ENCODE measurements at places on chromosomes 5 and 9.

DNA sequence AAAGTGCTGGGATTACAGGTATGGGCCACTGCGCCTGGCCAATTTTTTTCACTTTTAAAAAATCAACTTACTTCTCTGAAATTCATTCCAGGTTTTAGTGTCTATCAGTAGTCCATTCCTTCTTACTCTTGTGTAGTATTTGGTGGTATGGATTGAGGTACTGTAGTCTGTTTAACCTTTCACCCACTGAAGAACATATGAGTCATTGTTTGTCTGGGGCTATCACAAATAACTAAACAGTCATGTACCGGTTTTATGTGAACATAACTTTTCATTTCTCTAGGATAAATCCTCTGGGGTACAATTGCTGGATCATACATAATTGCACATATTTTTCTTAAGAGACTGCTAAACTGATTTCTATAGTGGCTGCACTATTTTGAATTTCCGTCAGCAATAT, 1188.0 kb upstream of the CDH9 start:
- DNase-seq: no peak

GRCh38 chr5:83404182-83404716, 67.3 kb upstream of the VCAN start:
- DNase-seq: no peak

DNA sequence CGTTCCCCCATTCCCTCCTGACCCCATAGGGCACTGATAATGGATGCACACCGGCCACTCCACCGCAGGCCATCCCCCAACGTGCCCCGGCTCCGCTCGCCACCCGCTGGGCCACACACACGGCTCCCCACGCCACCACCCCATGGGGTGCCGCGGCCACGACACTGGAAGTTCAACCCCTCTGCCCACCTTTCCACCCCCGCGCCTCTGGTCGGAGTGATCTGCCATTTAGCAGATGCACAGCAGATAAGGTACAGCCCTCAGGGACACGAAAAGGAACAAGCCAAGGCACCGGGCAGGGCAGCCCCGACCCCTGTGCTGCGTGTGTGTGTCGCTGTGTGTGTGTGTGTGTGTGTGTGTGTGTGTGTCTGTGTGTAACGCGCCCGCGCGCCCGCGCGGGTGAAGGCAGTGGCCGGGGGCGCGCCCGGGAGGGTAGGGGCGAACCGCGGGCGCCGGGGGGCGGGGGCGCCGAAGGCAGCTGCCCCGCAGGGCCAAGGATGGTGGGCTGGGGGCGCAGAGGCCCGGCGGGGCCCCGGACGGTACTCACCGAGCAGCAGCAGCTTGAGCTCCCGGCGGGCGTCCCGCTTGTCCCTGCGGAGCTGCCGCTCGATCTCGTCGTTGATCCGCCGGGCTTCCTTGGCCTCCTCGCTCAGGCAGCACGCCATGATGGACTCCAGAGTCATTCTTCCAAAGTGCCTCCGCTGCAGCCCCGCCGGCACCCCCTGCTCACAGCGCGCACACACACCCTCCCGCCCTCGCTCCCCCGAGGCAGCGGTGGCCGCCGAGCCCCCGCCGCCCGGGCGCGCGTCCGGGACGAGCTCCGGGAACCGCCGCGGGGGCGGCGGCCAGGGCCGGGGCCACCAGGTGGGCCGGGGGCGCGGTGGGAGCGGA, 813 bp downstream of the GNAQ start:
- no peak for DNase-seq

GRCh38 chr5:54707841-54708240, 190.3 kb downstream of the SNX18 start:
- DNase-seq: no peak

DNA sequence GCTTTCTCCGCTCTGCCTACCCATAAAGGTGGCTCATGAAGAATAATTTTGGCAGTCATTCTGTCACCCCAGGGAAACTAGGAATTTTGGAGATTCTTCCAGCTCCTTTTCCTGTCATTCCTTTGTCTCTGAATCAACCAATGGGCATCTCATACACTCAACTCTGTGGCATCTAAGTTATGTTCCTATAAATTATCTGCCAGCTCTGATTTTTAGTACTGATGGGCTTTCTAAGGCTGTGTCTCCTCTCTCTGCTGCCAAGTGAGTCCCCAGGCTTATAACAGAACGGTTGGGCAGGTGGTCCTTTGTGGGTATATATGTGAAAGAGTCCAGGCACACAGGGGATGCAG, 226.8 kb downstream of the NMUR2 start:
- DNase-seq: no peak

DNA sequence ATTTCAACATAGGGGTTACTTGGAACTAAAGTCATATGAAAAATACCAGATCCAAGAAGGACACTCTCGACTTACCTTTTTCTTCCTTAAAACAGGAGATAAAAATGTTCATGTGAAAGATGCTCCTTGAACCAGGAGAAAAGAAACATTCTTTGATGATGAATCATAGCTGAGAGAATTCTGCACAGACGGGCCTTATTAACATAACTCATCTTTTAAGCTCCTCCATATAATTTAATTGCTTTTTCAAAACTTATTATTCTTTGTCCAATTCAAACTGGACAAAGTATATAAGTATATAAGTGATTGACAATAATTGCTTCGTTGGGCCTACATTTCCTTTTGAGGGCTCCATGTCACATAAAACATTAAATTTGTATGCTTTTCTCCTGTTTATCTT, 945.2 kb upstream of the C9orf72 start:
- no peak for DNase-seq

- DNase-seq: no peak
These were observed 66.6 kb downstream of the SH3TC2 start for GRCh38 chr5:148996270-148996669.

DNA sequence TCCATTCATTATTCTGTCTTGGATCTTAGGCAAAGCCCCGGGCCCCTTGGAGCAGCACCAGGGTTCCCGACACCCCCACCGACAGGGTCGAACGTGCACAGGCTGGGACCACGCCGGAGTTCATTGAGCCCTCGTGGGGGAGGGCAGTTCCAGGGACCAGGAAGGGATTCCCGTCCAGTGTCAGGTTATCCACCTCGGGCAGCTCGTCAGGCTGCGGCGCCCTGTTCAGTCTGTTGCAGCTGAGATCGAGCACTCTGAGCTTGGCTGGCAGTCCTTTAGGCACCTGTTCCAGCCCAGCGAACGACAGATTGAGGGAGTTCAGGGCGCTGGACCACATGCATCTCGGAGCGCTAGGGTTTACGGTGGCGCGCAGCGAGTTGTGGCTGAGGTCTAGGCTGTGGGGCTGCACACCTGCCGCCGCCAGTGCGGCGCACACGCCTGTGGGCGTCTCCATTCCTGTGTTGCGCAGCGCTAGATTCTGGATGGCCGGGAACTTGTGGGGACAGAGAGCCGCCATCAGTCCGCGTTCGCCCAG, 1.1 kb downstream of the CD14 start:
- no peak for DNase-seq

GRCh38 chr9:124040935-124041816, 29.6 kb downstream of the LHX2 start:
- no peak for DNase-seq

- no peak for DNase-seq
These were observed 68.3 kb downstream of the HMGCR start for GRCh38 chr5:75405296-75405695.

DNA sequence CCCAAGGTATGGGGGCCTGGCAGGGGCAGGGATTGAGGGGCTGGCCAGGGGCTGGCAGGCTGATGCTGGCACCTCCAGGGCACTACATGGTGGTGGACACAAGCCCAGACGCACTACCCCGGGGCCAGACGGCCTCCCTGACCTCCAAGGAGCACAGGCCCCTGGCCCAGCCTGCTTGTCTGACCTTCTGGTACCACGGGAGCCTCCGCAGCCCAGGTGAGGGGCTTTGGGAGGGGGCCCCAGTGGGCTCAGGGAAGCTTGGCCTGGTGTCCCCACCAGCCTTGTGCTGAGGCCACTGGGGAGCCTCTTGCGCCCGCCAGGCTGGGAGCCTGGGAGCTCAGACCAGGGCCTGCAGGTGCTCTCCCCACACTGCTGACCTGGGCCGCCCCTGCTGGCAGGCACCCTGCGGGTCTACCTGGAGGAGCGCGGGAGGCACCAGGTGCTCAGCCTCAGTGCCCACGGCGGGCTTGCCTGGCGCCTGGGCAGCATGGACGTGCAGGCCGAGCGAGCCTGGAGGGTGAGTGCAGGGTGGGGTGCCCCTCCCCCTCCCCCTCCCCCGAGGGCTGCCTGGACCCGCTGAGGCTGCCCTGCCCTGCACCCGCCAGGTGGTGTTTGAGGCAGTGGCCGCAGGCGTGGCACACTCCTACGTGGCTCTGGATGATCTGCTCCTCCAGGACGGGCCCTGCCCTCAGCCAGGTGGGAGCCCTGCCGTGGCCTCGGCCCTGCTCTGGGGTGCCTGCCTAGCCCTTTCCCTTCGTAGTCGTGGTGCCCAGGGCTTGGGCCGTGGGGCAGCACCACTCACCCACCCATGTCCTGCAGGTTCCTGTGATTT, 5.7 kb downstream of the MAMDC4 start:
- DNase-seq: no peak

DNA sequence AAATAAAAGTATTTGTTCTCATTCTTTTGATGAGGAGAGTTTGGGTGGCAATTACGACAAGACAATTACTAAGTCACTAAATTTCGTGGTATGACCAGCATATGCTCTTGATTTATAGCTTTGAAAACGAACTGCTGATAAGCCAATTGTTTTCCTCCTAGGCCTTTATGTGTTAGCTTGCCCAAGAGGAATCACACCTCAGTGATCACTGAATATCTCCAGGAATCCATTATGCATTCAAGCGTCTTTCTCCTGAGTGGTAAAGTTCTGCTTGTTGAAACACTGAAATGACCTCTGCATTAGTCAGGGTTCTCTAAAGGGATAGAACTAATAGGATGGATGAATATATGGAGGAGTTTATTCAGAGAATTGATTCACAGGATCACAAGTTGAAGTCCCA, 677.7 kb upstream of the MEF2C start:
- no peak for DNase-seq

All from iPS DF 6.9 (cell line).